ENCODE measurements at places on chromosomes 11 and 22. TPM values are rescaled to one million over a fixed set of nuclear protein-coding genes. Genes with fewer than 3 reads are reported as not detected.
A peak's percentile ranks its signal among the peaks of the same experiment; 100 is the strongest.

The OR51B5 gene
- polyA plus RNA-seq: not detected

The HTR3B gene
- polyA plus RNA-seq: not detected

The H19 gene
- polyA plus RNA-seq: not detected

The GAL3ST1 gene
- not detected for polyA plus RNA-seq

The BCO2 gene
- 0.53 TPM for polyA plus RNA-seq

The PGA5 gene
- not detected for polyA plus RNA-seq

- no peak for DNase-seq
Measured at GRCh38 chr11:118373263-118373662, 13.9 kb downstream of the UBE4A start.

GRCh38 chr11:86259730-86260129 lies 15.2 kb downstream of the EED start:
- DNase-seq: no peak

DNA sequence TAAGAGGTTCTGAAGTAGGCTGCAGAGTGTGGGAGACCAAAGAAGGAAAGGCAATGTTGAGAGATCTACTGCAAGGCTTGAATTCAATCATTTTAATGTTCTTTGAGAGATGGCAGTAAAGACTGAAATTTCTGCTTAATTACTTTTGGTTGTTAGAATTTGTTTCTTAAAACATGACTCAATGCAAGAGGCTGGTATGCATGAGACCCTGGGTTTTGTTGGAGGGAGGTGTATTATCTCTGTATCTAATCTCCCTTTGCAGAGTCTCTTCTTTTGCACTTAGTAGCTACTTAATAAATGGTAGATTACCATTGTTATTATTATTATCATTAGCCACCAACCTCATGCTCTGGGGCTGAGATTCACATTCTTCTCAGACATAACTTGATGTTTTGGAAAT lies 87.4 kb upstream of the DRD2 start:
- no peak for DNase-seq

GRCh38 chr22:28743852-28744251 lies 2.0 kb downstream of the HSCB start:
- no peak for DNase-seq

DNA sequence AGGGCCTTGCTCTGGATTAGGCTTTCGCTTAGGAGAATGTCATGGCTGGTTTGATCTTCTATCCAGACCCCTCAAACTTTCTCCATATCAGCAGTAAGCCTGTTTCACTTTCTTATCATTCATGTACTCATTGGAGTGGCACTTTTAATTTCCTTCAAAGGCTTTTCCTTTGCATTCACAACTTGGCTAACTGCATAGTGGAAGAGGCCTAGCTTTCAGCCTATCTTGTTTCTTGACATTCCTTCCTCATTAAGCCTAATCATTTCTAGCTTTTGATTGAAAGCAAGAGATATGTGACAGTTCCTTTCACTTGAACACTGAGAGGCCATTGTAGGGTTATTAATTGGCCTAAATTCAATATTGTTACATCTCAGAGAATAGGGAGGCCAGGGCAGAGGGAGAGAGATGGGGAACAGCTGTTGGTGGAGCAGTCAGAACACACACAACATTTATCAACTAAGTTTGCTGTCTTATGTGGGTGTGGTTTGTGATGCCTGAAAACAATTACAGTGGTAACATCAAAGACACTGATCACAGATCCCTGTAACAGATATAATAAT lies 37.7 kb upstream of the APOBEC3A start:
- DNase-seq: no peak

GRCh38 chr22:32796865-32797573 lies 4.5 kb upstream of the TIMP3 start:
- DNase-seq: no peak

DNA sequence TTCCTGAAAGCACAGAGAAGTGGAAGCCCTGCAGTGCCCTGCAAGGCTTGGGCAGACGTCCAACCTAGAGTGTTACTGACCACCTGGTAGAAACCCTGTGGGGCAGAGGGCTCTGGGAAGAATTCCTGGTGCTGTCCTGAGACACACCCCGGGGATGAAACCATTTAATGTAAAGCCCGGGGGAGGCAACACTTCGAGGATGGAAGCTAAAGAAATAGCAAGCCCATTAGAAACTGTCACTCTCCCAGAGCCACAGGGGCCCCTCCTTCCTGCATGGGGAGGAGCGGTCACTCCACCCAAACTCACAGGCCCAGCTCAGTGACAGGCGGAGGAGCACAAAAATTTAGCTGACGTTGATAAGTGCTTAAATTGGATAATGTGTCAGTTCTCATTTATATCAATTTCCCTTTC lies 57.6 kb downstream of the NRXN2 start:
- no peak for DNase-seq

DNA sequence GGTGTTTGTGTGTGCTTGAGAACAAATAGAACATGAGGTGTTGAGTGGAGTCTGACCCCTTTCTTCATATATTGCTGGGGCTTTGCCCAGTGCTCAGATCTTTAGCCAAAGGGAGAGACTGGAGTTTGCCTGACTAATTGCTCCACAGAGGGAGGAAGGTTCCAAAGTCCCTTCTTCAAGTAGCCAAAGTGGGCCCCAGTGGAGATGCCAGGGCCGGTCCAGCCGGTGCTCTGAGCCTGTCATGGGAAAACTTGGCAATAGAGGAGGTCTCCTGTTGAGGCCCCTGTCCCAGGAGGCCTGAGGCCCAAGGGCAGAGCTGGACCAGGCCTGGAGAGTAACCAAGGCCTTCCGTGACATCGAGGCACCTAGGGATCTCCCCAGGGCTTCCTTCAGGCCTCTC lies 112.3 kb downstream of the DSCAML1 start:
- DNase-seq: no peak

- no peak for DNase-seq
Measured at GRCh38 chr11:107042748-107043147, 24.5 kb upstream of the GUCY1A2 start.

DNA sequence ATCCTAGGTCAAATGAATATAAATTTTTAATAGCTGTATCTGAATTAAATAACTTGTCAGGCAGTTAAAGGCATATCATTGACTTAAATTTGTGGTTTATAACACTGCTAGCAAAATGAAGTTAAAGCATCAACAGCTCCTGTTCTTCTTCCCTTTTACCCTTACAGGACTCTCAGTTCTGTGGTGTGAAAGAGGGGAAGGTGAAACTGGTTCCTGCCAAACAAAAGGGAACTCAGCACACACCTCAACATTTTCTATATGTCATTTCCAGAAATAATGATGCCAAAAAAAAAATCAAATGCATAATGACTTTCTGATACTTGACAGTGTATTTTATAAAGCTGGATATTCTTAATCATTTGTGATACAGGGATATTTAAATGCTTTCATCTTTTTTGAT lies 21.2 kb downstream of the ARL14EP start:
- DNase-seq: peak; percentile 35

DNA sequence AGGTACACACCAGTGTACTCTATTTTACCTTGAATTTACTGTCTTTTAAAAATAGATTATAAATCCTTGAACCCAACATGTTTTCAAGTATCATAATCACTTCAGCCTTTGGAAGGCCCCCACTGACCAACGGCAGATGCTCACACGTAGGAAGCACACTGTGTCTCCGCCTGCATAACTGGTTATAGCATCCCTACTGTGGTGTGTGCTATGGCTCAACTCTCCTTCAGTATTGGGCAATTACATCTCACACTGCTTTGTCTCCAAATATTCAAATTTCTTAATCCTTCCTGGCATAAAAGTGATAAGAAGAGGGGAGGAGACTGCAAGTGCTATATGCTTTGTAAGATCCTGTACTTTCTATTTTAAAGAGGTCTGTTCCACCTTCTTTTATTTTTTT lies 165.7 kb downstream of the CADM1 start:
- DNase-seq: no peak

- DNase-seq: no peak
Measured at GRCh38 chr22:19061471-19062138, 60.6 kb downstream of the DGCR2 start.

DNA sequence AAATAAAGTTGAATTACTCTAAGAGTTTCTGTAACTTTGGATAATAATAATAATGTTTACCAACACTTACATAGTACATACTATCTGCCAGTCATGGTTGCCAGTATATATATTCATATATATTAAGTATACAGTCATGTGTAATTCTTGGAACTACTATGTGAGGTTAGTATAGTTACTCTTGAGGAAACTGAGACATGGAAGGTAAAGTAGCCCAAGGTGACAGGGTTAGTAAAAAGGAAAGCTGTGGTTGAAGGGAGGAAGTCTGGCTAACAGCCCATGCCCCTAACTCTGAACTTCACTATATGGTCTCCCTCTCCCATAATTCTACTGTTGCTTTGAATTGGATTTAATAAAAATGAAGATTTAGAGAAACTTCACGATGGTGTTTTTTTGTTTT lies 24.9 kb downstream of the FDX1 start:
- DNase-seq: no peak

DNA sequence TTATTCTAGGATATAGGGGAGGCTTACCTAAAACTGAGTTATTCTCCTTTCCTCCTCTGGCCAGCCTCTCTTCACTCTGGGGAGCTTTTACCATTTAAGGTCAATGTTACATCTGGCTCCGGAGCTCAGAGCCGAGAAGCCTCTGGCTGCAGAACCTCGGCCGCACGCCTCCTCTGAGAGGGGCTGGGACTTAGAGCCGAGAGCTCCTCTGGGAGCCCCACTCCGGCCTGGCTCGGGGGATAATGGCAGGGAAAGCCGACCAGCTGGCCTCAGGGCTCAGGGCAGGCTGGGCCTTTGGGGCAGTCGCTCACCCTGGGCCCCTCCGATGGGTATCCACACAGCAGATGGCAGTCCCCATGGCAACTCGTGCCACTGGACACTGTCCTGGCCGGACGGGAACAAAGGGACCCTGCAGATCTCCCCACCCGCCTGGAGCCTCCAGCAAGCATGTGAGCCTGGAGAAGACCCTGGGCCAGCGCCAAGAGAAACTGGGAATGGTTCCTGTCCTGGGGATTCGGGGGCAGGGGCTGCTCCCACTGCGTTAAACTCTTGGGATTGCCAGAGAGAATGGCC lies at the start of gene IRAG1:
Gene IRAG1 (minus strand): TSS at position 247 of the 573 bp plus-strand sequence. CDS start 153 bp downstream, at position 94.
- no peak for DNase-seq

GRCh38 chr11:62654297-62654696 lies 1.2 kb upstream of the INTS5 start:
- no peak for DNase-seq

- DNase-seq: no peak
Measured at GRCh38 chr11:35122308-35122707, 16.7 kb upstream of the CD44 start.

DNA sequence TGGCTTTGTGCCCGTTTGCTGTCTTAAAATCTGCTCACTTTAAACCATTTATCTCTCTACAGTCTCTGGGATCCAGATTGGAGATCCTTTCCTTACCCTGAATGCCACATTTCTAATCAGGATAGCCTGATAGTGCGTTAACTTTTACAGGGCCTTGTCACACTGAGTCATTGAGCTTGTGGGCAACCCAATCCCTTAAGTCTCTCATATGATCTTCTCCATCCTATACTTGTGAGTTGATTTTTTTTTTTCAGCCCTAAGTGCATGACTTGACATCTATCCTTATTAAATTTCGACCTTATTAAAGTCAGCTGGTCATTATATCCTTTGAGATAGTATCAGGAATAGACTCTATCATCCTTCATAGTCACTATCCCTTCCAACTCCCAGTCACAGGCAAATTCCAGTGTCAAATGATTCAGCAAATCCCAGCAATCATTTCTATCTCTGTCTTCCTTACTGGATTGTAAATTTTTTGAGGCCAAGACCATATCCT lies 57.7 kb downstream of the TEAD1 start:
- no peak for DNase-seq

DNA sequence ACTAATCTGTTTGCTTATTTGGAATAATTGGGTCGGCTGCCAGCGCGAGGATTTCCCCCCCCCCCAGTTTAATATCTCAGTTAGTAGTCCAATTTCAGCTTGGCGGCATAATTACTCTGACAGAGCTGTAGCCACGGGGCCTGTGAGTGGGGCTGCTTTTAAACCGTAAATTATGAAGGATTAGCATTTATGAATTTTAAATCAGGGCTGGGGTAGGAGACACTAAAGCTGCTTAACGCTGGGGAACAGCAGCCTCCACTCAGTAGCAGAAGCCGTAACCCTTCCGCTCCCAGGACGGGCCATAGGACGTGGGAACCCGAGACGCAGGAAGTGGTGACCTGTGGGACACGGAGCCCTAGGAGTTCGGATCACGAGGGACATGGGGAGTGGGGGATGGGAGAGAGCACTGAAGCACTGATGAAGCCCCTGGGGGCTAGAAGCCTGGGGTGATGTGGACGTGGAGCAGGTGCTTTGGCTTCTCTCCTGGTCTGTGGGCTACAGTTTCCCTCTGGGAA lies 66.2 kb upstream of the LMO1 start:
- no peak for DNase-seq

DNA sequence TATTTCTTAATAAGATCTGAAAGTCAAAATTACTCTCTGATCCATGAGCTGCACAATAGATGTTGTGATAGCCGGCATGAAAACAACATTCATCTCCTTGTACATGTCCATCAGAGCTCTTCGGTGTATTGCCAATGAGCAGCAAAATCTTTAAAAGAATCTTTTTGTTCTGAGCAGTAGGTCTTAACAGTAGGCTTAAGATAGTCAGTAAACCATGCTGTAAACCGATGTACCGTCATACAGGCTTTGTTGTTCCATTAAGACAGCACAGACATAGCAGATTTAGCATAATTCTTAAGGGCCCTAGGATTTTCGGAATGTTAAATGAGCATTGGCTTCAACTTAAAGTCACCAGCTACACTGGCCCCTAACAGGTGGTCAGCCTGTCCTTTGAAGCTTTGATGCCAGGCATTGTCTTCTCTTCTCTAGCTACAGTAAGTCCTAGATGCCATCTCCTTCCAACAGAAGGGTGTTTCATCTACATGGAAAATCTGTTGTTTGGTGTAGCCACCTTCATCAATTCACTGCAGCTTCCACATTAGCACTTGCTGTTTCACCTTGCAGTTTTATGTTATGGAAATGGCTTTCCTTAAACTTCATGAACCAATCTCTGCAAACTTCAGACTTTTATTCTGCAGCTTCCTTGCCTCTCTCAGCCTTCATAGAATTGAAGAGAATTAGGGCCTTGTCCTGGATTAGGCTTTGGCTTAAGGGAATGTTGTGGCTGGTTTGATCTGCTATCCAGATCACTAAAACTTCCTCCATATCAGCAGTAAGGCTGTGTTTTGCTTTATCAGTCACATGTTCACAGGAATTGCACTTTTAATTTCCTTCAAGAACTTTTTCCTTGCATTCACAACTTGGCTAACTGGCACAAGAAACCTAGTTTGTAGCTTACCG lies 28.4 kb downstream of the RRP8 start:
- no peak for DNase-seq

- DNase-seq: peak; percentile 35
Measured at GRCh38 chr11:35173011-35173511, 34.1 kb downstream of the CD44 start.

GRCh38 chr11:113311536-113311935 lies 2.8 kb upstream of the TTC12 start:
- DNase-seq: no peak

DNA sequence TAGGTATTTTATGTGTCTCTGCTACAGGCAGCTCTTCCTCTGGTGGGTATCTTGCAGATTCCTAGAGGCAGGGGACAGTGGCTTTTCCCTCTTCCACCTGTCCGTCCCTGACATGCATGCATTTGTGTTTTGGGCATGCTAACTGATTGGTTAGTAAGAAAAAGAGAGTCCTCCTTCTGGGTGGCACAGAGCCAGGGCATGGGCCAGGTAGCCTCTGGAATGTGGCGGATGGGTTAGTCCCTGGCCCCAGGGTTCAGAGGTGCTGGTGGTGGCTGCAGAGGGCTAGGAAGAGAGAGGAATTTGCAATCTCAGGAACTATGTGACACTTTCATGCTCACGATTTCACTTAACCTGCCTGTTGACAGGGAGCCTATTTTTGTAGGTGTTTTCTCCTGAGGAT lies 5.8 kb upstream of the MS4A15 start:
- DNase-seq: no peak

- no peak for DNase-seq
Measured at GRCh38 chr22:35502836-35503235, 37.8 kb upstream of the RASD2 start.
